ENCODE measurements at places on chromosomes 12 and 14.

DNA sequence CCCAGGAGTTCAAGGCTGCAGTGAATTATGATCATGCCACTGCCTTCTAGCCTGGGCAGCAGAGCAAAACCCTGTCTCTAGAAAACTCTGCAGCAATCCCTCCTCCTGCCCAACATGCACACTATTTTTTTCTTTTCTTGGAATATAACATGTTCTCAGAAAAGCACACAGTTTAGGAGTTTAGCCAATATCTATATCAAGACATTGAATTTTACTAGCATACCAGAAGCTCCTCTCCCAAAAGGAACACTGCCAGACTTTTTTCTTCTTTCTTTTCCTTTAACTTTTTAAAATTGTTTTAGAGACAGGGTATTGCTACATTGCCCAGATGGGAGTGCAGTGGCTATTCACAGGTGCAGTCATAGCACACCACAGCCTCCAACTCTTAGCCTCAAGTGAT is 107.1 kb upstream of the AEBP2 start:
- DNase-seq, result no peak

- DNase-seq, result no peak
Observed at GRCh38 chr14:102103062-102103695, 16.3 kb upstream of the HSP90AA1 start.

DNA sequence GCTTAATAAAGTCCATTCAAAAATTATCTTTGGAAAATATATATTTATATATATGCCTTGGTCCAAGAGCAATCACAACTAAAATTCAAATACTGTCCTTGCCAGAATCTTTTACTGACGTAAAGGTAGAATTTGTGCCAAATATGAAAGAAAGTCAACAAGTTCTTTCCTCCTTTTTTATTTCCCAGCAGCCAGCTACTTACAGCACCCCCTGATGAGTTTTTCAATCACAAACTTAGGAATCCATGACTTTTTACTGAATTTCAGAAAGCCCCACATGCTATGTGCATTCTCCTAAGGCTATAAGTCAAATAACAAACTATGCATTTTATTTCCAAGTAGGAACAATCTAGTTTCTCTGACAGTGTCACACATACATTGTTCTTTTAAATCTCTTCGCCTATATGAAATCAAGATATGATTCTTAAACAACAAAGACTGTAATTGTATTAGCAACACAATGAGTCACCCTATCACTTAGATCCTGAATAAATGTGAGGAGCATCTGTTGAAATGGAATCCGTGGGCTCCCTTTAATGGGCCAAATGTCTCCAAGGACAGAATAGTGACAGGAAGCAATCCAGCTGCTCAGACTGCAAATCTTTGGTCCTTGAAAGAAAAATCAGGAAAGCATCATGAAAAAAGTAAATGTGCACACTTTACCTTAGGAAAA is 271.4 kb downstream of the DUSP6 start:
- no peak for DNase-seq

DNA sequence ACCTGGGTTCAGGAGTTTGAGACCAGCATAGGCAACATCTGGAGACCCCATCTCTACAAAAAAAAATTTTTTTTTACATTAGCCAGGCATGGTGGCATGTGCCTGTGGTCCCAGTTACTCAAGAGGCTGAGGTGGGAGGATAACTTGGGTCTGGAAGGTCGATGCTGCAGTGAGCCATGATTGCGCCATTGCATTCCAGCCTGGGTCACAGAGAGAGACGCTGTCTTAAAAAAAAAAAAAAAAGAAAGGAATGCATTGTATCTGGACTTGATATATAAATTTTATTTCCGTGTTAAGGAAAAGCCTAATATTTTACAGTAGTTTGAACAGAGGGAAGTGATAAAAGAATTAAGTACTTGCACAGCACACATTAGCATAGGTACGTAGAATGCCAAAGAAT is 97.2 kb downstream of the ZC3H14 start:
- no peak for DNase-seq

DNA sequence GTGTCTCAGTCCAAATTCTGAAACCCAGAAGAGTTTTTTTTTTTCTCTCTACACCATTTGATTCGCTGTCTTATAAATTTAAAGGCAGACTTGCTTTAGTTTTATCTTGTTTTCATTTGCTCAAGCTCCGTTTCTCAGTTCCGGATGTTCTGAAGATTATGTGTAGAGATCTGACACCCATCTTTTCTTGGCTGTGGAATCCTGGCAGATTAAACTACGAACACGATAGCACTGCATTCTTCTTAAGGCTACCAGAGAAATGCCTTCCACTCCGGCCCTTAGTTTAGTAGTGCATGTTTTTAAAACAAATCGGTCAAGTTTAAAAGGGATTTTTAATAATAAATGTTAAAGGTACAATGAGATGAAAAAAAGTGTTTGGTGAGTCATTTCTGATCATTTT is 106.4 kb downstream of the LMO3 start:
- DNase-seq, result no peak

- no peak for DNase-seq
Observed at GRCh38 chr12:122518908-122519307, 7.8 kb downstream of the RSRC2 start.

Data from T-helper 22 cell (primary cell).